ENCODE measurements at places on chromosomes 1 and 21. TPM values are rescaled to one million over a fixed set of nuclear protein-coding genes. Genes with fewer than 3 reads are reported as not detected.

The CORT gene
- total RNA-seq: not detected

The ESRRG gene
- total RNA-seq: under 0.01 TPM

The HUNK gene
- not detected for total RNA-seq

The KRTAP19-3 gene
- not detected for total RNA-seq

The SPRR4 gene
- total RNA-seq: not detected

The SLAMF8 gene
- not detected for total RNA-seq
